ENCODE measurements at places on chromosomes 11 and 22.

DNA sequence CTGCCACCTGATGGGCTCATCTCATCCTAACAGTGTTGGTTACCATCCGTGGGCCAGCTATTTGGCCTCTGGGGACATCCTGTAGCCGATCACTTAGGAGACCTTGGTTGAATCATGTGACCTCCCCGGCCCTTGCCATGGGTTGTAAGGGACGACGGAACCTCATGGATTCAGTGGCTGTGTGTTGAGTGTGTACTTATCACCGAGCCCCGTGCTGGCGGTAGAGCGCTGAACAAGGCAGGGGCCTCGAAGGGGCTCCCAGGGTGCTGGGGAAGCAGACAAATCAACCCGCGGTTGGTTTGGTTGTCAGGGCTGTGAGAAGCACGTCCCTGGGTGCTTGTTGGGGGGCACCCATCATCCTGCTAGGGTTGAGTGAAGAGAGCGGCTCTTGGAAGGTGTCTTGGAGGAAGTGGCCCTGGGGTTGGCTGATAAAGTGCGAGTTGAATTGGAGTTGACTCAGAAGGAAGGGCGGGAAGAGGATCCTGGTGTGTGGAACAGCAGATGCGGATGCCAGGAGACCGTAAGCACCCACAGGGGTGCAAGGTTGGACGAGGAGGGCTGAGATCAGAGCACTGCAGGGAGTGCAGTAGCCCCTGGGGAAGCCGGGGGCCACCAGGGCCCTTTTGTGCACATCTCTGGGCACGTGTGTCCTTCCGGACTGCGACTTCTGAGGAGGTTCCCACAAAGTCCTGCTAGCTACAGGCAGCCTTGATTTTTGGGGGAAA, 53.6 kb downstream of the MPPED1 start:
- DNase-seq = no peak

- DNase-seq = no peak
Observed at GRCh38 chr22:32328306-32329201, 29.1 kb upstream of the RFPL3 start.

- DNase-seq = no peak
Observed at GRCh38 chr22:30312053-30312452, 14.7 kb downstream of the TBC1D10A start.

GRCh38 chr11:130180896-130181294, 21.3 kb downstream of the ST14 start:
- DNase-seq = no peak

- DNase-seq = no peak
Observed at GRCh38 chr11:94586978-94587377, 19.8 kb downstream of the PIWIL4 start.

DNA sequence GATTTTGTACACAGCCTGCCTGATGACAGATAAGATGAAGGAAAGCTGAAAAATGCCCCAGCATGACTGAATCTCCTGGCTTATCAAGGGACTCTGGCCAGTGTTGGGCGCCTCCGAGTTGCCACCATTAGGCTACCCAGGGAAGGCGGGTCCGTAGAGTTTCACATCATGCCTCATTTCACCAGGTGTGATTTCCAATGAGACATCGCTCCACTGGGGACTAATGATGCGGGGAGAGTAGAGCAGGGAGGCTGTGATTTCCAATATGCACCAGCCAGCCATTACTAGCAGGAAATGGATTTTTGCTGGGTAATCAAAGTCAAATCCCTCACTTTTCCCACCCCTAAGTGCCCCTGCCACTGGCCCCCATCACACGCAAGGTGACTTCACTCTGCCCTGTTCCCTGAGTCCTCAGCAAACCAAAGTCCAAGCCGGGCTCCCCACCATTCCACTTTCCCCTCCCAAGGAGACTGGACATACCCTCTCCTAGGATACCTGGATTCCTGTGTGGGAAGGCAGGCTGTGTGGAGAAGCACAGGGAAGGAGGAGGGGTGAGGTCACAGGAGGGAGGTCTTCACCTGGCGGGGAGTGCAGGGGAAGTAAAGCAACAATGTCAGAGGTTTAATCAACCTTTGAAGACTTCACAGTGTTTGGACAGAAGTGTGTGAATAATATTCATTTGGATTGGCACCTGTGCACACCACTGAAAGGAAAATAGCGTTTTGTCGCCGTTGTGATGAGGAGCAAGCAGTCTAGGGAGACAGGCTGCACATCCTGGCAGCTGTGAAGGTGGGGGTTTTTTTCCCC, 613.3 kb upstream of the CADM1 start:
- DNase-seq = no peak

DNA sequence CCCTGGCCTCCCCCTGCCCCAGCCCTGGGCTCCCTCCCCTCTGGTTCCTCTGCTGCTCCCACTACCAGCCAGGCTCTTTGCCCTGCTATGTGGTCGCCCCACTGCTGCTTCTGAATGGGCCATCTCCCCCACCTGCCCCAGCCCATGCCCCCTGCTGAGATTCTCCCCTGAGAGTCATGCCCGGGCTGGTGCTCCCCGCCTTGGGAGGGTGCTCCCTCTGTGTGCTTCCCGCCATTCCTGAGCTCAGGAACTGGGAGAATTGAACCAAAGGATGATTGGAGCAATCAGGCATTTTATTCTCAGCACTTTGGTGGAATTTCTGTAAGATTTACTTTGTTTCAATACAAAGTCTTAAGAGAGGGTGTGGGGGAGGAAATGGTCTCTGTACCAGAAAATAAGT, 6.8 kb downstream of the APOBEC3D start:
- DNase-seq = no peak

DNA sequence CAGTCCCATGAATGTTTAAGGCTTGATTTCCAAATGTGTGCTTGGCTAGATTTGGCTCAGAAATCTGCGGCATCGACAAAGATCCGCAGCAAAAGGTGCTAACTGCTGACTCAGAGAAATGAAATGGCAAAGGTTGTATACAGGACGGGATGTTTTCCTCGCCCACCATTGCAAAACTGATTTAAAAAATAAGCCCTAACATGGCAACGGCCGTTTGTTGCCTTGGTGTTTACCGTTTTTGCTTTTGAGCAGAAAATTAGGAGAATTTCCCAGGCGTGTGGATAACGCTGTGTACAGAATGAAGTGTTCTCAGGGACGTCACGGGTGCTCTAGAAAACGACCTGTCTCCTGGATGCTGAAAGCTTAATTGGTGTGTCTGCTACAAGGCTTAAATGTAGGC, 70.2 kb downstream of the ARHGAP8 start:
- no peak for DNase-seq

DNA sequence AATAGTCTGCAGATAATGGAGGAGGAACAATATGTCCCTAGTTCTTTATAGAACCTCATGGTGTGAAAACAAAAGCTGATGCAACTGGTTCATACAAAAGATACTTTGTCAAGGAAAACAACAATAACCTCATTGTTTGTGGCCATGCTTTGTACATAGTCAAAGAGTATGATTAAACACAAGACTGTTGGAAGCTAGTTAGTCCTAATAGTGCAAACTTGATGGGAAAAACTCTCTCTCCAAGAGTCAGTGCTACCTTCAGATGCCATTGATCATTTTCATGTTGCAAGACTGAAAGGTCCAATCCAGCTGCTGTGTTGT, 20.1 kb upstream of the PLAAT2 start:
- no peak for DNase-seq

- no peak for DNase-seq
Observed at GRCh38 chr11:134511255-134511654, 99.2 kb upstream of the B3GAT1 start.

- no peak for DNase-seq
Observed at GRCh38 chr11:88849368-88849767, 216.4 kb downstream of the GRM5 start.

- no peak for DNase-seq
Observed at GRCh38 chr11:68128682-68129327, 7.6 kb upstream of the CHKA start.

DNA sequence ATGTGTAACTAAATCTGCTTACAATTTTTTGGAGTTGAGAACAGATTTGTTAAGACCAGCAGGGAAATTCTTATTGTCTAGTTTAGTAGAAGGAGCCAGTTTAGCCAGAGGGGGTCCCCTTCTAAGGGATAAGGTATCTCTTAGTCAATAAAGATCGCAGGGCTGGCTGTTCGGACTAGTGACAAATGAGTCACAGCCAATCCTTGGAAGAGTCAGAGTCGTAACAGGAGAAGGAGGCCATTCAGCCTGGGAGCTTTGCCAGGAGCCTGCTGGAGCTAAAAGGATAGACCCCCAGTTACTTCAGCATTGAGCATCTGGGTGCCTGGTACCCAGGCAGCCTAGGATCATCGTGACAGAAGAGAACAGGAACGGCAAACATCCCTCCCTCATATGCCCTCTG, 191.6 kb upstream of the ARHGAP20 start:
- no peak for DNase-seq

DNA sequence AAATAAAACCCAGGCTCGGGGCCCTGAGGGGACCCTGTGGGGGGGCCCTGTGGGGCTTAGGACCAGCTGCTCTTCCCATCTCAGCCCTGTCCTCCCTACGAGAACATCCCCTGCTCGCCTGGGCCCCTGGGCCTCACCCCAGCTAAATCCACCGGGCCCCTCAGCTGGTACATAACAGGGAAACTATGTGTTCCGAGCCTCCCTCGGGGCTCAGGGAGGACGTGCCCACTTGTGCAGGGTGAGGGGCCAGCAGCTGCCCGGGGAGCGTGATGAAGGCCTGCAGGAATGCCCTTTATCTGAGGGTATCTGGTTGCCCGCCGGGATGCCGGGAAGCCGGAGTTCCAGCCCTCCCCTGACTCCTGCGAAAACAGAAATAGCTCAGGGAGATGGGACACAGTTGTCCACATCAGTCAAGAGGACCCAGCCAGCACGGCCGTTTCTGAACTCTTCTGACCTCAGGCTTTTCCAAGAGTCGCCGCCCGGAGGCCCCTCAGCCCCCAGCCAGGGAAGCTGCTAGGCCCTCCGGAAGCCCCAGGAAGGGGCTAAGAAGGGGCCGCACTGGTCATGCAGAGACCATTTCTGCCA, 20.6 kb downstream of the MRPL23 start:
- no peak for DNase-seq

- DNase-seq = no peak
Observed at GRCh38 chr11:132300283-132300682, 929.9 kb downstream of the NTM start.

DNA sequence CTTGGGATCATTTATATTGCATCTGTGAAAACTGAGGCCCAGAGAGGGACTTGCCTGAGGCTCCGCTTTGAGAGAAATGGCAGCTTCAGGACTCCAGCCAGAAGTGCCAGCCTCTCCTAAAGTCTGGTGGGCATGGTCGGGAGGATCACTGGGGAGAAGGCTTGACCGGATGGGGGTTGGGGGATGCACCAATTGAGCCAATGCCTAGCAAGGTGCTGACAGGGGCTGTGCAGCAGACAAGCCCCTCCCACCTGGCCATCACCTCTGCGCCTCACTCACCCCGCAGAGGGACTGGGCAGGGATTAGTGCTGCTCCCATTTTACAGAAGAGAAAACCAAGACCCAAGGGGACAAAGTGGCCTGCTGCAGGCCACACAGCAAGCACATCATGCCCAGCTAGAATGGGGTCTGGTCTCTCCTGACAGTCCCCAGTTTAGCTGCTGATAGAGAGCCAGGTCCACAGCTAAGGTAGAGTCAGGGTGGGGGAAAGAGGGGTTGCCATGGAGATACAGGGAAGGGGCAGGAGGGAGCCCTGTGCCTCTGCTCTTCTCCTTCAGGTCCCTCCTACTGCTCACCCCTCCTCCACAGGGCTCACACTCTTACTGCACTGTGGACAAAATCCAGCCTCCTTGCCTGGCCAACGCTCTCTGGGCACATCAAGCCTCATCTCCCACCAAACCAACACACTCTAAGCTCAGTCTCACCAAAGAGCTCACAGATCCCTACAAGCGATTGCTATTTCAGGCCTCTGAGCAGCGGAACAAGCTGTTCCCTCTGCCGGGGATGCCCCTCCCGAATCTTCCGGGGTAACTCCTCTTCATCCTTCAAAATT, 29.5 kb downstream of the TEF start:
- DNase-seq = no peak

DNA sequence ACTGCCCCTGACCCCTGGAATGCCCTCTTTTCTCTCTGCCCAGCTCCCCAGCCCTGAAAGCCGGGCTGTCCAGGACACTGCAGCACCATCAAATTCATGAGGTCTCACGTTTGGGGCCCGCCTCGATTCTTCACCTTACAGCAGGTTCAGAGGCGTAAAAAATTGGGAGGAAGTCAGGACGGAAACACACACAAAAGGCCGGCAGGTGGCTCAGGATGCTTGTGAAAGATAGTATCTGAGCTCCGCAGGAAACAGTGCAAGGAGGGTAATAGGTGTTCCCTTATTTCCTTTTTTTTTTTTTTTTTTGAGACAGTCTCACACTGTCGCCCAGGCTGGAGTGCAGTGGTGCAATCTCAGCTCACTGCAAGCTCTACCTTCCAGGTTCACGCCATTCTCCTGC, 4.1 kb downstream of the RFPL2 start:
- no peak for DNase-seq

DNA sequence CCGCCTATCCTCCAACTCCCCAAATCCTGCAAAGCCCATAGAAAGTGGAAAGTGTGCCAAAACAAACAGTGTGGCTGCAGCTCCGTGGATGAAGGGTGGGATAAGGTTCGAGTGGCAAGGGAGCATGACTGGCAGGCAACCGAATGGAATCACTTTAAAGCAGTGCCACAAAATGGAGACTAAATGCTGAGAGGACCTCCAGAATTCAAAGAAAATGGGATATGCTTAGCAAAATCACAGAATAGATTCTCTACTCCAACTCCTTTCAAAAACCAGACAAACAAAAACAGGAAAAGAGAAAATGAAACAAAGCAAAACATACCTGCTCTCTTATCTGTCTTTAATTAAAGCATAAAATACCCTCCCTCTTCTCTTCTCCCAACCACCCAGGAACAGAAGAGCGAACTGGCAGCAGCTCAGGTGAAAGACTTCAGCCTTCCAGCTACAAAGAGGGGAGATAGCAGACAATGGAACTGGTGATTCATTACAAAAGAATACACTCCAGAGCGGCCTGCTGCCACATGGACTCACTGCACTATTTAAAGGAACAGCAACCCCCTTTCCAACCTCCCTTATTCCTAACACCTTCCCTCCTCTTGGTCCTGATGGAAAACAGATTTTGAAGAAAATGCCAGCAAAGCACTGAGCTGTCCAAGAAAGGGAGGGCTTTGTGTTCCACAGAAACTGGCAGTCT, 118.5 kb downstream of the APOL5 start:
- no peak for DNase-seq

- peak; percentile 80 for DNase-seq
Observed at GRCh38 chr22:43151251-43152002, at the start of gene TSPO. Gene TSPO, plus strand, starts transcription at chr22:43151559. Its CDS starts 7,680 bp downstream, at chr22:43159239.

GRCh38 chr11:132202621-132203020, 832.2 kb downstream of the NTM start:
- no peak for DNase-seq

GRCh38 chr11:100966366-100966765, 163.2 kb downstream of the PGR start:
- no peak for DNase-seq

DNA sequence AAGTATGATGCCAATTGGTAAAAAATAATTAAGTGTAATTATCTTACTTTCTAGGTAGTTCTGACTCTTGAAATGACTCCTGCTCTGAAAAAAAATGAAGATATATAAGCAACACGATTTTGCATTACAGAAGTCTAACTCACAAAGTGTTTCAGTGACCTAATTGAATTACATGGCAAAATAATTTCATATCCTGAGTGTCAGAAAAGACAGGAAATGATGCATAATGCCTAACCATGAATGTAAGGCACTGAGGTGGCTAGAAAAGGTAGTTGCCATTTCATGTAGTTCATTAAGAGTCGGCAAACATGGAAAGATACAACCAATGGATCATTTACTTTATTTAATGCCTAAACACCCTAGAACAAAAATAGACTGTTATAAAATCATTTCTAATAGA, 113.5 kb downstream of the GUCY1A2 start:
- no peak for DNase-seq
